ENCODE measurements at places on chromosomes 4 and X. TPM values are rescaled to one million over a fixed set of nuclear protein-coding genes. Genes with fewer than 3 reads are reported as not detected.
A peak's percentile ranks its signal among the peaks of the same experiment; 100 is the strongest.

Gene SYNPO2
- 13.7 TPM for polyA plus RNA-seq

Gene CXCL11
- polyA plus RNA-seq: 0.40 TPM

Gene ZAR1
- polyA plus RNA-seq: not detected

GRCh38 chr4:70651864-70652506, 14.3 kb downstream of the JCHAIN start:
- DNase-seq: peak; percentile 20

- DNase-seq: no peak
Observed at GRCh38 chr4:1310796-1311631, 21.3 kb downstream of the MAEA start.

- no peak for DNase-seq
Observed at GRCh38 chrX:118497180-118497818, 1.7 kb downstream of the DOCK11 start.

- DNase-seq: no peak
Observed at GRCh38 chr4:100042235-100042634, 92.2 kb upstream of the H2AZ1 start.

Data from right renal pelvis (tissue), 4 donors.